ENCODE measurements at places on chromosomes 5 and 9. TPM values are rescaled to one million over a fixed set of nuclear protein-coding genes. Genes with fewer than 3 reads are reported as not detected.

DNA sequence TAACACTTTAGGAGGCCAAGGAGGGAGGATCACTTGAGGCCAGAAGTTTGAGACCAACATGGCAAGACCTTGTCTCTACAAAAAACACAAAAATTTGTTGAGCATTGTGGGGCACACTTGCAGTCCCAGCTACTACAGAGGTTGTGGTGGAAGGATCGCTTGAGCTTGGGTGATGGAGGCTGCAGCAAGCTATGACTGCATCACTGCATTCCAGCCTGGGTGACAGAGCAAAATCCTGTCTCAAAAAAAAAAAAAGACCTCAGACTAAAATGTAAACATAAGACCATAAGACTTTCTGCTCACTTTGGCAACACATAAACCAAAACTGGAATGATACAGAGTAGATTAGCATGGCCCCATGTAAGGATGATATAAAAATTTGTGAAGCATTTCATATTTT lies 24.6 kb upstream of the NANS start:
- no peaks in the 10 kb centered on the region for H3K4me1 ChIP-seq
- H3K27ac ChIP-seq = no peak overlapping the region
- no peak for DNase-seq
- H3K4me3 ChIP-seq = no peak overlapping the region
- H3K36me3 ChIP-seq = no peaks in the 10 kb centered on the region

DNA sequence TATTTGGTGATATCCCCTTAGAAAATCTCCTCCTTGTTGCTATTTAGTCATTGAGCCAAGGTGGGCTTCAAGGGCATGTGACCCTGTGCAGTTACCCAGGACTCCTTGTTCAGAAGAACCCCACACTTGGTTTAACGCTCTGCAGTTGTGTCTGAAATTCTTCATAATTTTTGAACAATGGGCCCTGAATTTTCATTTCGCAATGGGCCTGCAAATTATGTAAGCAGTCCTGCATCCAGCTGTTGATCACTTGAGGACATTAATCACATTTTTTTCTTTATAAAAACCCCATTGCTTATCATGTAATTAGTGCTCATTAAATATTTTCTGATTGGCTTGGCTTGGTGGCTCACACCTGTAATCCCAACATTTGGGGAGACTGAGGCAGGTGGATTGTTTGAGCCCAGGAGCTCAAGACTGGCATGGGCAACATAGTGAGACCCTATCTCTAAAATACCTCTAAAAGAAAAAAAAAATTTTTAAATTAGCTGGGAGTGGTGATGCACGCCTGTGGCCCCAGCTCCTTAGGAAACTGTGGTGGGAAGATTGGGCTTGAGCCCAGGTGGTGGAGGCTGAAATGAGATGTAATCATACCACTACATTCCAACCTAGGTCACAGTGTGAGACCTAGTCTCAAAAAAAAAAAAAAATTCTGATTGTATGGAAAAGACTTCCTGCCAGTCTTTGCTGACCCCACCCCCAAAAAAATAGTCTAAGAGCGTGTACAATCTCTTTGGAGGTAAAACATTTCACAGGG lies 194.2 kb upstream of the HAPLN1 start:
- no peak for DNase-seq
- H3K36me3 ChIP-seq = no peaks in the 10 kb centered on the region
- H3K4me3 ChIP-seq = no peak overlapping the region
- H3K4me1 ChIP-seq = peaks cover 5% of the 10 kb centered on the region
- H3K27me3 ChIP-seq = no peaks in the 10 kb centered on the region

DNA sequence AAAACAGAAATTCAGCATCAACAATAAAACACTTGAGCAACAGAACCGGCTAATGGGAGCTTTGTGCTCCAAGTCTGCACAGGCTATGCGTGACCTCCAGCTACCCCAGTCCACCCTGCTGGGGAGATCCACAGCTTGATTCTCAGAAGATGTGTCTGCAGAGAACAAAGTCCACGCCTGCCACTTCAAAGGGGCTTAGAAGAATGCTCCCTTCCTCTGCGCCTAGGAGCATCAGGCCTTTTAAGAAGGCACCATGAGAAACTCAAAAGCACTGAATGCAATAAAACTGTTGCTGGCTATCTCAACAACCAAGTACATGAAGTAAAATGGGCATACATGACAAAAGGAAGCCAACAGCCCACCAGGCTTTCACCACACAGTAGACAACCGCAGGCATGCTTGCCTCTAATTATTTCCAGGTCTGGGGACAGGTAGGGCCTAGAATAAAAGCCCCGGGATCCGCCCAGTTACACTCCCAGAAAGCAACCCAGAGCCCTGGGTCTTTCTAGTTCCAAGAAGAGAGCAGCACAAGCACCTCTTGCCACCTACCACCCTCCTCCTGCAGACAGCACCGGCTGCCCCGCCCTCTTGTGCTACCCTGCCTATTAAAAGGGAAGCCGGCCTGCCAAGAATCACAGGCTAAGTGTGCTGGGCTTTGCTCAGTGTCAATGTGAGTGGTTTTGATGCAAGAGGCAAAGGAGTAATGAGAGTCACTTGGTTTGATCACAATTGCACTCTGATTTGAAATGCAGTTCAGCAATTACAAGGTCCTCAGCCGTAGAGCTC lies 123.2 kb downstream of the SPOCK1 start:
- no peaks in the 10 kb centered on the region for H3K27me3 ChIP-seq
- no peak overlapping the region for H3K27ac ChIP-seq
- peak; percentile 30 for DNase-seq
- H3K4me3 ChIP-seq = no peak overlapping the region
- H3K4me1 ChIP-seq = no peaks in the 10 kb centered on the region

- H3K36me3 ChIP-seq = peaks cover 27% of the 10 kb centered on the region
- H3K4me3 ChIP-seq = no peak overlapping the region
- H3K4me1 ChIP-seq = peaks cover 7% of the 10 kb centered on the region
- no peak overlapping the region for H3K27ac ChIP-seq
- no peak for DNase-seq
Observed at GRCh38 chr5:32170303-32171151, 3.6 kb downstream of the GOLPH3 start.

DNA sequence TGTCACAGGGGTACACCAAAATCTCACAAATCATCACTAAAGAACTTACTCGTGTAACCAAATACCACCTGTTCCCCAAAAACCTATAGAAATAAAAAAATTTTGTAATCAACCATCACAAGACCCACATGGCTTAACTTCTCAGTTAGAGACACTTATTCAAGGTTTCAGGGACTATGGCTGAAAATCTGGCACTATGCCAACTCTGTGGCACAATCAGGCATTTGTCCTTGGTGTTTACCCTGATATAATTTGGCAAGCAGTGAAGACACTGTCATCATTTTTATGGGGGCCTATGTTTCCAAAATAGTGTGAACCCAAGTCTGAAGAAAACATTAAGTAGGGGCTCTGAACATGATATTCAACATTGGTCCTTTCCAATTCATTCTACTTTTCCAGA lies 59.0 kb downstream of the ZNF622 start:
- no peak overlapping the region for H3K27ac ChIP-seq
- H3K27me3 ChIP-seq = no peaks in the 10 kb centered on the region
- no peaks in the 10 kb centered on the region for H3K36me3 ChIP-seq
- DNase-seq = no peak
- no peaks in the 10 kb centered on the region for H3K4me1 ChIP-seq

DNA sequence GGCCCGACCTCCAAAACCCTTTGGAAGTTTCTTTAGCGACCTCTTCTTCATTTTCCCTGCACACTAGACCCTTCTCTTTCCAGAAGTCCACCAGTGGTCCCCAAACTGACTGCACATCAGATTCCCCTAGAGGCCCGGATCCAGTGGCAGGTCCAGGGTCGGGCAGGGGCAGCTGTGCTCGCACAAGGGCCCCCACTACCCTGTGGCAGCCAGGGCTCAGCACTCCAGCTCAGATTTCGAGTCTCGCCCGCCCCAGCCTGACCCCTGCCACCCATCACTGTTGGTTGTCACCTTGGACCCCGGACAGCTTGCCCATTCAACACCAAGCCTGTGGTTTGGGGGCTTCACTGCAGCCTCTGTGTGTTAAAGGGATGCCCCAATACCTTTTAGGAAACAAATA lies 7.8 kb upstream of the ZDHHC12 start:
- no peak for DNase-seq
- no peak overlapping the region for H3K4me3 ChIP-seq
- H3K27me3 ChIP-seq = no peaks in the 10 kb centered on the region
- no peaks in the 10 kb centered on the region for H3K36me3 ChIP-seq
- H3K4me1 ChIP-seq = no peaks in the 10 kb centered on the region

- H3K4me1 ChIP-seq = no peaks in the 10 kb centered on the region
- no peaks in the 10 kb centered on the region for H3K27me3 ChIP-seq
- peaks cover 7% of the 10 kb centered on the region for H3K36me3 ChIP-seq
- 0 out of 2 replicates have a peak overlapping the region, but pooled peaks have one; percentile 40 for H3K27ac ChIP-seq
- no peak overlapping the region for H3K4me3 ChIP-seq
- no peak for DNase-seq
Observed at GRCh38 chr5:76838481-76839261, 11.1 kb upstream of the S100Z start.

- no peaks in the 10 kb centered on the region for H3K27me3 ChIP-seq
- no peaks in the 10 kb centered on the region for H3K36me3 ChIP-seq
- H3K4me1 ChIP-seq = no peaks in the 10 kb centered on the region
- H3K27ac ChIP-seq = no peak overlapping the region
Observed at GRCh38 chr9:70490478-70490877, 76.0 kb upstream of the KLF9 start.

DNA sequence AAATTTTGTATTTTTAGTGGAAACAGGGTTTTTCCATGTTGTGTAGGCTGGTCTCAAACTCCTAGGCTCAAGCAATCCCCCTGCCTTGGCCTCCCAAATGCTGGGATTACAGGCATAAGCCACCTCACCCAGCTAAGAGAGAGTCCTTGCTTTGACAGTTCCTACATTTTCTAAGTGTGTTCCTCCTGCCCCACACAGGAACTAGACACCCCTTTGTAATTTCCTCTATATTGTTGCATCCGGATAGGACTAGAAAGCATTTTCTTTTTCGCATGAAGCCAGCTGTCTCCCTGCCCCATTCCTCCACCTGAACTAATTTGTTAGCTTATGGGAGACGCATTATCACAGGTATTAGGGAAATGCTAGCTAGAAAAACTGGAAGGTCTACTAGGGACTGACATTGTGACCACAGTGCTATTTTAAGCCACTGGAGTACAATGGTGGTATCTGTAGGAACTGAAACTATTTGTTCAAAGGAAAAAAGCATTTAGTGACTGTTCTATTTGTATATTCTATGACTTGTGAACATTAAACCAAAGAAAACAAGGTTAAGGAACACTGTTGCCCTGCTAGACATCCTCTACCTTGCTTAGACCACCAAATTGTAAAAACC lies 214.1 kb downstream of the SMARCA2 start:
- H3K36me3 ChIP-seq = no peaks in the 10 kb centered on the region
- DNase-seq = no peak
- no peaks in the 10 kb centered on the region for H3K27me3 ChIP-seq
- H3K4me3 ChIP-seq = no peak overlapping the region

- DNase-seq = no peak
- H3K4me3 ChIP-seq = no peak overlapping the region
- H3K36me3 ChIP-seq = no peaks in the 10 kb centered on the region
- H3K27me3 ChIP-seq = no peaks in the 10 kb centered on the region
- H3K27ac ChIP-seq = no peak overlapping the region
Observed at GRCh38 chr9:11546231-11546630, 933.4 kb upstream of the PTPRD start.

GRCh38 chr5:80403782-80404181 lies 4.1 kb upstream of the ZFYVE16 start:
- no peak overlapping the region for H3K4me3 ChIP-seq
- no peak for DNase-seq
- no peaks in the 10 kb centered on the region for H3K4me1 ChIP-seq
- no peaks in the 10 kb centered on the region for H3K27me3 ChIP-seq

GRCh38 chr9:36864491-36865410 lies 169.3 kb downstream of the PAX5 start:
- DNase-seq = peak; percentile 69
- H3K36me3 ChIP-seq = no peaks in the 10 kb centered on the region
- peaks cover 5% of the 10 kb centered on the region for H3K27me3 ChIP-seq

DNA sequence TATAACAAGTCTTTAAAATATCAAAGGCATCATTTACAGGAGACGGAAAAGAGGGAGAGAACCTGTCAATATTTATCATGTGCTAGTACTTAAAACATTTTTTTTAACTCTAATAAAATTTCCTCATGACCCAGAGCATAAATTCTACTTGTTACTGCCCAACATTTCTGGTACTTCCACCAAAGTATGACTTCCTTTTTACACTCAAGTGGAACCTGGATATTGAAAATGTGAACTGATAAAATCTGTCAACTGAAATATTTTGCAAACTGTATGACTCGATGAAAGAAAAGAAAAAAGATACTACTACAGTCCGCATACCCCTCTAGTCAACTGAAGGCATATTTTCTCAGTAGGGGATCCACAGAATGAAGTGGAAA lies 37.1 kb downstream of the FAM13B start:
- no peaks in the 10 kb centered on the region for H3K4me1 ChIP-seq
- no peaks in the 10 kb centered on the region for H3K27me3 ChIP-seq
- DNase-seq = no peak
- H3K36me3 ChIP-seq = no peaks in the 10 kb centered on the region
- H3K27ac ChIP-seq = no peak overlapping the region

GRCh38 chr5:132383984-132384383 lies 14.5 kb downstream of the SLC22A5 start:
- H3K27ac ChIP-seq = no peak overlapping the region
- no peaks in the 10 kb centered on the region for H3K36me3 ChIP-seq

GRCh38 chr9:8668231-8668630 lies 868.7 kb upstream of the DMAC1 start:
- H3K27me3 ChIP-seq = no peaks in the 10 kb centered on the region
- H3K4me3 ChIP-seq = no peak overlapping the region

- DNase-seq = no peak
- no peaks in the 10 kb centered on the region for H3K27me3 ChIP-seq
- no peaks in the 10 kb centered on the region for H3K36me3 ChIP-seq
- H3K27ac ChIP-seq = 0 out of 2 replicates have a peak overlapping the region, but pooled peaks have one; percentile 22
- H3K4me1 ChIP-seq = peaks cover 56% of the 10 kb centered on the region
Observed at GRCh38 chr5:7398596-7399280, 2.8 kb downstream of the ADCY2 start.

GRCh38 chr9:127455324-127455992 lies 4.1 kb downstream of the LRSAM1 start:
- peaks cover 11% of the 10 kb centered on the region for H3K36me3 ChIP-seq
- H3K27ac ChIP-seq = no peak overlapping the region
- no peaks in the 10 kb centered on the region for H3K27me3 ChIP-seq
- no peaks in the 10 kb centered on the region for H3K4me1 ChIP-seq

The F2R gene
- 20.3 TPM for total RNA-seq

The ISL1 gene
- 0.38 TPM for total RNA-seq

The ZDHHC11B gene
- total RNA-seq = 1.3 TPM

The FOXD4L3 gene
- total RNA-seq = not detected

The RGS7BP gene
- total RNA-seq = 5.4 TPM

The PCA3 gene
- total RNA-seq = not detected

The LMX1B gene
- total RNA-seq = not detected

The STKLD1 gene
- not detected for total RNA-seq
